ENCODE measurements at places on chromosomes 5 and 9.
A peak's percentile ranks its signal among the peaks of the same experiment; 100 is the strongest.

- no peak for DNase-seq
Measured at GRCh38 chr5:178768371-178769260, 38.2 kb upstream of the ZNF354A start.

GRCh38 chr5:176173647-176174046 is 64.6 kb upstream of the SIMC1 start:
- DNase-seq, result no peak

GRCh38 chr5:5135957-5136676 is 4.0 kb upstream of the ADAMTS16 start:
- DNase-seq, result no peak

DNA sequence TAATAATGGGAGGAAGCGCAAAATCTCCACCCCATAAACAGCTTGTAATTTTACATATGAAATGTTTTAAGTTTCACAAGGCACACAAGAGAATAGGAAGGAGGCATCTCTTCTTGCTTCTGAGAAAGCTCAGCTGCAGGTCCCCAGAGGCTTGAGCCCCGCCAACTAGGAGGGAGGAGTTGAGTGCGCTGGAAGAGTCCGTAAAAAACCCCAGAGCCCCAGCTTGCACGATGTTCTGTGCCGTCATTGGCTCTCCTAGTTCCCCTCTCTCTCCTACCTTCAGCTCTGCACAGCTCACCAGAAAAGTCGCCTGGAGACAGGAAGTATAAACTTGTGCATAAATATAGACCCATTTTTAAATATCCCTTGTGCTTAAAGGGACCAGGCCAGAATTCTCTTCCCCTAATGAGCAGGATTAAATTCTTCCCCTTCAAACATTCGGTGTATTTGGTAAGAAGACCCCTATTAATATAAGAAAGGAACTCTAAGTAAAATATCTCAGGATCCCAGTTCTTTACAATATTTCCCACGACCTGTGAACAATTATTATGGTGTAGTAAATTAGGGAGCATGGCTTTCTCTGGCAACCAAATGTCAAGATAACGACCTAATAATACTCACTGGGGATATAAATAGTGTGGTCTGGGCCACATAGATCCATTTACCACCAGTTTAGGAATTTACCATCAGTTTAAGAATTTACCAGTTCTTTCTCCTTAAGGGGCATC is 13.7 kb downstream of the GLRX start:
- DNase-seq, result peak; percentile 33

GRCh38 chr9:115969096-115969495 is 184.5 kb upstream of the PAPPA start:
- DNase-seq, result no peak

GRCh38 chr9:91305596-91306295 is 56.0 kb downstream of the AUH start:
- peak; percentile 13 for DNase-seq

GRCh38 chr5:77852514-77853352 is 76.6 kb upstream of the TBCA start:
- DNase-seq, result no peak

DNA sequence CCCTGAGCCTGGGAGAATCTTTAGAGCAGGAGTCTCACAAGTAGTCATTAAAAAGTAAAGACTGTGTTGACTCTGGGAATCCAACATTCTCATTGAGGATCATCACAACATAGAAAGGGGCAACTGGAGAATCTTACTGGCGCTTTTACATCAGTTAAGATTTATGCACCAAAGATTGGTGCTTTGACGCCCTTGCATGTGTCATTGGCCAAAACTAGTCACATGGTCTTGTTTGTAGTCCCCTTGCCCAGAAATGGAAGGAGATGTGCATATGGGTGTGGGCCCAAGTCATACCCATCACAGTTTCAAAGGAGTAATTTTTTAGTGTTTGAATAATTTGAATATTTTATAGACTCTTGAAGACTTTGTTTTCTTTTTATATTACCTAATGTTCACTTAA is 228.2 kb downstream of the PRR16 start:
- DNase-seq, result no peak
